Effector CD4-positive, alpha-beta T cell (primary cell): ENCODE measurements at places on chromosomes 6 and 20.

DNA sequence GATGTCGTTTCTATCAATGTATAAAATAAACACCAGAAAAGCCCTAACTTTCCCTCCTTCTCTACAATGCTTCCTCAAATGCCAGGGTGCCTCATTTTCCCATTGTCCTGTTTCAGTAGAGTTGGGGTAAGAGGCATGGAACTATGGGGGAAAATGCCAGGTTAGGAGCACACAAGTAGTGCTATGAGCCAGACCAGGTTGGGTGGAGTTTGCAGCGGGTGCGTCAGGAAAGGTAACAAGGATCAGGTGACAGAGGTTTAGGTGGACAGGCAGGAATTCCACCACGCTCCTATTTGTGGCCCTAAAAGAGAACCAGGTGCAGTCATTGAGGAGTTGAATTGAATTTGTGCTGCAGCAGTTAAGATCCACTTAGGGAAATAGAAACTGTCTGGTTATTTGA, 36.5 kb downstream of the SYTL3 start:
- DNase-seq: no peak

DNA sequence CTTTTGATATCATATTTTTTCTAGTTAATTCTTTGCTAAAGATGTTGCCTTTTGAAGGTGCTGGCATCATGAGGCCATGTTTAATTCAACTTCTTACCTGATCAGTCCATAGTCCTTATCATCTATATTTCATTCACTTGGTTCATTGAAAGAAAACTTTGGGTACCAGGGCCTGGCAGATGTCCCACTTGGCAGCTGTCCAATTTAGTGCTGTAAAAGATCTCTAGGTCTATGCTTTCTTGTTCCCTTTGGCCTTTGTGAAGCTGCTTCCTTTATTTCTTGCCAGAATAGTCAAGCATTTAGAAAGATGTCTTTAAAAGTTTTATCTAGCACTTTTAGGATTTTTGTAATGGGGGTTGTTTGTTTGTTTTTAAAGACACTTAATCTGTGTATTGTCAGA, 61.7 kb upstream of the EYA4 start:
- DNase-seq: no peak

DNA sequence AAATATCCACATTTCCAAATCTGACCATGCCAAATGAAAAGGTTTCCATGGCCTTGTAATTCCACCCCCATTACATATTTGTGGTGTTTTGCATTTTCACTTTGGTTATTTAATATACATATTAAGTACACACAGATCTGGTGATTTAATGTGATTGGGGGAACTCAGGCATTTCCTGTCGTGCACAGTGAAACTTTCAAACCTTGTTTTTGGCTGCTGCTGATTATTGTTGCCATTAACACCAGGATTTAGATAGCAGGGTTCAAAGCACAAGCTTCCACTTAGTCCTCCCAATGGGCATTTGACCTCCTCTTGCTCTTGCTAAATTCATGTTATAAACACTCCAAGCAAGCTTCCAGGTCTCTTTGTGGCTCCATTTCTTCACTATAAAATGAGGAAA, 166.5 kb downstream of the SOBP start:
- no peak for DNase-seq

- no peak for DNase-seq
Observed at GRCh38 chr6:95280686-95281273, 296.6 kb upstream of the MANEA start.

- no peak for DNase-seq
Observed at GRCh38 chr20:59837623-59838394, 95.6 kb downstream of the SYCP2 start.

DNA sequence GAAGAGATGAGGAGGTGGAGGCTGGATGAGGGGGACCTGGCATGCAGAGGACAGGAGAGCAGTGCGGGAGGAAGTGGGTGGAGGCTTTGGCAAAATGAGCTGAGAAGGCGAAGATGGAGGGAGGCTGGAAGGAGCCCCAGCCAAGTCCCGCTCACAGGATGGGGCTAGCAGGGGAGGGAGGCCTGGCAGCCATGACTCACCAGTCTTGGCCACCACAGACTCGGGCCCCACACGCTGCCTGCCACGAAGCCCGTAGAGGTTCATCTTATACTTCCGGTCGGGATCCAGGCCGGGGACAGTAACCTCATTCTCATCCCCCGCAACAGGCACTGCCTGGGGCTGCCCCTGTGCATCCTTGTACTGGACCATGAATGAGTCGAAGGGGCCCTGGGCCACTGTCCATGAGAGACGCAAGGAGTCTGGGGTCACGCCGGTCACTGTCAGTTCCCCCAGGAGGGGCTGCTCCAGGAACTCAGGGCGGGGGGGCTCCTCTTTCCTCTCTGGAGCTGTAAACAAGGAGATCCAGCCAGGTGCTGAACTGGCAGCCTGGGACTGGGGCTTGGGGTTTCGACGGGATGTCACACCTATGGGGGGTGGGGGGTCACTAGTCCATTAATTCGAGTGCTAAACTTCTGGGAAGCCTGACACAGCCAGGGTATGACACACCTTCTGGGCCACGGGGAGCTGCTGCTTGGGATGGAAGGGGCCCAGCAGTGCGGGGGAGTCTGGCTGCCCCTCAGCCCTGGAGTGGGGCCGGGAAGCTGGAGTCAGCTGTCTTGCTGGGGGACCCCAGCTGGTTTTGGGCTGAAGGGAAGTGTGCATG, 27.8 kb downstream of the TNXB start:
- DNase-seq: no peak

GRCh38 chr6:119517428-119517827, 167.9 kb upstream of the MAN1A1 start:
- no peak for DNase-seq

DNA sequence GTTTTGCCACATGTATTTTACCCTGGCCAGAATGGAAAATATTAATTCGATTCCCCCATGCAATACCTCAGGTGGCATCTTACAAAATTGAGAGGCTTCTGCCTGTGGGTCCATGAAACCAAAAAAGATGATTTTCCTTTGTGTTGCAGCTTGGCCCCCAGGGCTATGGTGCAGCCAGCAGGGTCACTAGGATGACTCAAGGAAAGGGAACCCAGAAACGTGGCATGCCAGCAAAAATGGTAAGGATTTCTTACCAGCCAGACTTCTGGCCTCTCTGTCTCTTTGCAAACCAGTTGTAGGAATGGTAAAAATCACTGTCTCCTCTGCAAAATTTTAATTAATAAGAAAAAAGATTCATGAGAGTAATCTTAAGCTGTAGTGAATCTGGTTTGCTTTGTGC, 11.6 kb upstream of the TAAR9 start:
- DNase-seq: no peak
